ENCODE measurements at places on chromosomes 2 and 18.

- DNase-seq, result no peak
These were observed 29.5 kb upstream of the ZNF396 start for GRCh38 chr18:35406666-35407065.

DNA sequence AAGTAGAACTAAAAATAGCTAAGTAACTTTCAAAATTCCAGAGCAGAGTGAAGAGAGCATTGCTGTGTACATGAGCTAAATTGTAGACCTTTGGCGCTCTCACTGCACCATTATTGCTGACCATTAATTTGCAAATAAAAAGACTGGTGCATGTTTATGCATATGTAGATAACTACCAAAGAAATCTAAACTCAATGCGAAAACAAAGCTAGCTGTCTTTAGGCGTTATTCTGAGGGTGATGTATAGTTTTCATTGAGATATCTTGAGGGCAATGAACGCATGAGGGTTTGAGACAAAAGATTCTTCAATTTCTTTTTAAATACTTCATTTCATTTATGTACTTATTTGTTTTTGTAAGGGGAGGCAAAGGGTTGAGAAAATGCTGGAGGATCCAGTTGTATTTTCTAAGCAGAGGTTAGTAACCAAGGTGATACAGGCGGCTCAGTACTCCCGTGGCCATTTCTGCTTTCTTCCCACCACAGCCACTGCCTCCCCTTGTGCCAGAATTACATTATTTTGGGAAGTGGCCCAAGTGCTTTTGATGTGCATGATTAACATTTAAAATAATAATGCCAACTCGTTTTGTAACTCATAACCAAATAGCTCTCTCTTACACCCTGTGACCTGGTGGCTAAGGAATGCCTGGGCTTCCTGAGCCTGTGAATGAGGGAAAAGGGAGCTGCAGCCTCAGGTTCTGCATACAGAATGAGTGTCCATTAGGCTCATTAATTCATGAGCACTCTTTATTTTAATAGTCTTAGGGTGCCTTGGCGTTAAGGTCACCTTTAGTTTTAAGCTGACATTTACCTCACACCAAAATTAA is 797.8 kb upstream of the GYPC start:
- no peak for DNase-seq

- no peak for DNase-seq
These were observed 6.0 kb downstream of the SLC4A3 start for GRCh38 chr2:219633276-219634065.

- no peak for DNase-seq
These were observed 273.6 kb downstream of the ETAA1 start for GRCh38 chr2:67670747-67671183.

DNA sequence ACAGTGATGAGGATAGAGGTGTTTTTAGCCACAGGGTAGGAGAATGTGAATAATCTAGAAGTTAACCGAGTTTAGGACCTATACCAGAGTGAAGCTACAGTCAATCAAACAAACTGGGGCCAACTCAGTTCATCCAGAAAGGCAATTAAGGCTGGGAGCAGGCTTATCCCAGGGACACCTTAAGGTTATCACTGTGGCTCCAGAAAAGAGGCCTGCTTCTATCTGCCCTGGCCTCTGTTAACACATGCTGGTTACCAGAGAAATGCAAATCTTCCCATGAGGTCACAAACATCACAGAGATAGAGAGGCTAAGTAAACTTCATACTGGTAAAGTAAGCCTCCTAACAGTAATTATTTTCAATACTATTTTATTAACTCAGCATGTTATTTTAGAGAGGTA is 93.2 kb upstream of the GRB14 start:
- no peak for DNase-seq

DNA sequence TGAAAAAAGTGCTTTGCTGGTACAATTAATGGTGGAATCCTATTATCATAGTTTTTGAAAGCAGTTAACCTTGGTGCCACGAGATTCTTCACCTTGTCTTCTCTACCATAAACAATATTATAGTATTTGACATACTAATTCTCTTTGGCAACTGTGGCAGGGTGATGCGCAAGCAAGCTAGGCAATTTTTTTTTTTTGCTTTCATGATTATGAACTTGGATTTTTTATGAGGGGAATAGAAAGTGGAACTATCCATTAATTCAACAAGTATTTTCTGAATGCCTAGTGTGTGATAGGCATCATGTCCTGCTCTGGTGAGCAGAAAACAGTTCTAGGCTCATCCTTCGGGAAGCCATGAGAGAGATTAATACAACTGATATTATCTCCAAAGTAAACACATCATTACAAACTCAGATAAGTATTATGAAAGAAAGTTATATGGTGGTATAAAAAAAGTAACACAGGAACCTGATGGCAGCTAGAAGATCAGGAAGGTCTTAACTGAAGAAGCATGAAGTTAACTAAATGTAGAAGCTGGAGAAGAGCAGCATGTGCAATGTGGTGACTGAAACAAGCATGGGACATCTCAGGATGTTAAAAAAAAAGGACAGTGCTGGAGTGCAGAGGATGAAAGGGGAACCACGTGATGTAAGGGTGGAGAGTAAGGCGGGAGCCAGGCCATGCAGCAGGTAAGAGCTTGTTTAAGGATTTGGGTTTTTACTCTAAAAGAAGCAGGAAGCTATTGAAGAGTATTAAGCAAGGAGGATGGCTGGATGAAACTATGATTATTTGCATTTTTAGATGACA is 113.7 kb downstream of the ZEB2 start:
- DNase-seq, result no peak

GRCh38 chr2:68263632-68264031 is 11.3 kb upstream of the PPP3R1 start:
- DNase-seq, result no peak

- no peak for DNase-seq
These were observed 354.1 kb downstream of the TXNL1 start for GRCh38 chr18:56284319-56284718.

DNA sequence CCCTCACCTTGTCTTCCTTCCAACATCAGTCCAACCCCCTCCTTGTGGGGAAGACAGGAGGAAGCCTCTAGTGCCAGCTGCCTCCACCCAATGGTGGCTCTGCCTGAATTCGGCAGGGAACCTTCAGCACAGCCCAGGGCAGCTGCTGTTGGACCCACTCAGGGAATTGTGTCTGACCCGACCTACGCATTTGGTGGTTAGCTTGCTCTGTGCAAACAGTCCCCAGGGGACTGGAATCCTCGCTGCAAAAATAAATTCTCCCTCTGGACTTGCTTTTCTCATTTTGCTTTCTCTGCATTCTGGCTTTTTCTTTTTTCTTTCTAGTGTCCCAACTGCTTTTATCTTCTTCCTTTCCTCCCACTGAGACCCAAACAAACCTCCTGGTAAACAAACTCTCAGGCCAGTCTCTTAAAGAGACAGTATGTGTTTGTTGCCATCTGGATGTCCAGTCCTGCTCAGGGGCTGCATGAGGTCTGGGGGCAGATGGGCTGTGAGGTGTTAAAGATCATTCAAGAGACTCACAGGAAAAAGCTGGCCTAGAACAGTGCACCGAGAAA is 137.7 kb upstream of the HAAO start:
- peak; percentile 47 for DNase-seq

DNA sequence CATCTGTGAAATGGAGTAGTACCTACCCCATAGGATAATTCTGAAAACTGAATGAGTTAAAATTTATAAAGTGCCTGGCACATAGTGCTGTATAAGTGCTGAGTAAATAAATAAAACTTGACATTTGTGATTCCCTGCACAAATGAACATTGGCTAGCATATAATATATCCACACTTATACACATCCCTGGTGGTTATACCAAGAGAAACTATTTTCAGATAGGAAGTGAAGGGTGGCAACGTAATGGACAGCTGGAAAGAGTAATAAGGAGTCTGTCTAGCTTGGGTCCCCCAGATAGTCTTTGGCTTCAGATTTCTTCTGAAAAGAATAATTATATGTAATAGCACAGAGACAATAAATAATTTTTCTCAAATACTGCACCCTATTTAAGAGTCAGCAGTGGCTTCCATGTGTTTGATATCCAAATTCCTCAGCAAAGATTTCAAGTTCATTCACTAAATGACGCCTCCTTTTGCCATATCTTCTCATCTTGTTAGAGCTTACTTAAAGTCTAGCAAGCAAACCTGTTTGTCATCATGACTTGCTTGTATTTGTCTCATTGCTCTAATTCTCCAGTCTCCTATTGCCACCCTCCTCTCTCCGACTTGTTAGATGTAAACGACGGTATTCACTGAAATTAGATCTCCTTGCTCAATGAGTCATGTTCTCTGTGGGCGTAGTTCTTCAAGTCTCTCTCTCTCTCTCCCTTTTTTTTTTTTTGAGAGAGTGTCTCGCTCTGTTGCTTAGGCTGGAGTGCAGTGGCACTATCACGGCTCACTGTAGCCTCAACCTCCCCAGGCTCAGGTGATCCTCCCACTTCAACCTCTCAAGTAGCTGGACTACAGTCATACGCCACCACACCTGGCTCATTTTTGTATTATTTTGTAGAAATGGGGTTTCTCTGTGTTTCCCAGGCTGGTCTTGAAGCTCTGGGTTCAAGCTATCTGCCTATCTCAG is 8.7 kb upstream of the ADGRF3 start:
- no peak for DNase-seq

GRCh38 chr2:45102141-45102540 is 92.9 kb upstream of the SIX2 start:
- no peak for DNase-seq

DNA sequence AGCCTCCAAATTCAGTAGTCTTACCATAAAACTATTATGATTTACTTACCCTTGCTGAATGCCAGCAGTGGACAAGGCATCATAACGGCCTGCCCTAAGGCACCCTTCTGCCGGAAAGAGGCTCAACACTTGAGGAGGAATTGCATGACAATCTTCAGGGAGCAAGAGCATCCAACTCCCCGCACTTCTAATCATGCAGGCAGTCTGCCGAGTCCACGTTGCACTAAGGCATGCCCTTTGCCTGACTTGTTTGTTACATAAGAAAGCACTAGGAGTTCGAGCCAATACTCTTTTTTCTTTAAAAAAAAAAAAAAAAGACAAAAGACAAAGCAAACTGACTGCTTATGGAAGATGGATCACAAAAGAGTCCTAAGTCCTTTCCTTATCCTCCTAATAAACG is 17.9 kb upstream of the SPTBN1 start:
- peak; percentile 63 for DNase-seq

DNA sequence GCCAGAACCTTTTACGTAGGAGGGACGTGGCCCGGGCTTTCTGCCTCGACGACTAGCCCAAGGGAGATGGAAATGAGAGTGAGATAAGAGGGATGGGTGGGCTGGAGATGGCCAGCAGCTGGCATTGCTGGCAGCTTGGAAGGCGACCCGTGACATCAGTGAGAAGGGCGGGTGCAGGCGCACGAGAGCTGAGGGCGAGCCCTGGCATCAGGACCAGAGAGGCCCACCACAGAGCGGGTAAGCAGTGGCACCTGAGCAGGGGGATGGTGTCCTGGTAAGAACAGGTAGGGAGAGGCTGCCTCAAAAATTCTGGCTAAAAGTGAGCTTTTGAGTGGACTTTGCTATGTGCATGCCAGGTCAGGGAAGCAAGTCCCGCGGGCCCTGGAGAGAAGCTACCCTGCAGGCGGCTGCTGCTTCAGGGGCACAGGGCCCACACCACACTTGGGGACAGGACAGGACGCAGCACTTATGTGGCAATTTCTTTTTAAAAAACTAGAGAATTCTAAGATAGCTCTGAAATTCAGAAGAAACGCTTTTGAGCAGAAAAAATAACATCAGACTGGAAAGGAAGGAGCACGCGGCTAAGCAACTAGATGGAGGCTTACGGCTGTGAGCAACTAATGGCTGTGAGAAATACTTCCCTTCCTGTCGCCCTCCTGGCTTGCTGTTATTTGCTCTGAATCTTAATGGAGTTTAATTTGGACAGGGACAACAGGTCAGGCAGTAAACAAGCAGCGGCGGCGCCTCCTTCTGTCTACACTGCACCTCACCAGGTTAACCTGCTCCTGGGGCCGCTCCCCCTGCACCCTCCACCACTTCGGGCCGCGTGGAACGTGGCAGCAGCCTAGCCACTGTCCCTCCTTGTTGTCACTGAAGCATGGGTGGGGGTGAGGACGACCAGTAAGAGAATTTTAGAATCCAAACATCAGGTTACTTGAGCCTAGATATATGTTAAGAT is 20.5 kb downstream of the THAP4 start:
- DNase-seq, result no peak

DNA sequence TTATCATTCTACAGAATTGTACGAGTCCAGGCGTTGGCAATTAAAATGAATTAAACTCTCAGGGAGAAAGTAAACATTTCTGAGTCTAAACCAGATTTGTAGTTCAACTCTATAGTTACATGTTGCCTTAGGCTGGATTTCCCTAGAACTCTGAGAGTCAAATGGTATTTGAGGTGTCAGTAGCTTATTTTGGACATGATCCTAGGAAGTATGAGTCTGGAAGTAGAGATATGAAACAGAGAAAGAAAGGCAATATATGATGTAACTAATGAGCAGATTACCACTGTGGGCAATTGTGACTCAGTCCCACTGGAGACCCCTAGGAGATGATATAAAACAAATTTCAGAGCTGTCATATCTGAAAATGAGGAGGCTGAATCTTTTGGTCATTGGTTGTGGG is 199.1 kb upstream of the UBE2E3 start:
- no peak for DNase-seq

GRCh38 chr2:24820598-24821432 is 27.6 kb downstream of the CENPO start:
- DNase-seq, result no peak

DNA sequence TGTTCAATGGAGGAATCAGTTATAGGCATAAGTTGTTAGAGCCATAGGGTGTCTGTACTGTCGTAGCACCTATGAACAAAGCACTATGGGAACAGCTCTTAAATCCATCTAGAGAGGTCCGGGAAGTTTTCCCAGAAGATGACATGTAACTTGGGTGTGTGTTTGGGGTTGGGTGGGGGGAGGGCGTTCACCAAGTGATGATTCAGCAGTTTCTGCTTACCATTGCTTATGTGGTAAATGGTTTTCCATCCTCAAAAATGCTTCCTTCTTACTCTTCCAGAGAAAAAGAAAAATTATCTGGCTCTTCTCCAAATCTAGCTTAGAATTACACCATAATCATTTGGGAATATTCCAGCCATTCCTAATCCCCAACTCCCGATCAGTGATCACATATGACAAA is 361.1 kb upstream of the ZNF521 start:
- no peak for DNase-seq

DNA sequence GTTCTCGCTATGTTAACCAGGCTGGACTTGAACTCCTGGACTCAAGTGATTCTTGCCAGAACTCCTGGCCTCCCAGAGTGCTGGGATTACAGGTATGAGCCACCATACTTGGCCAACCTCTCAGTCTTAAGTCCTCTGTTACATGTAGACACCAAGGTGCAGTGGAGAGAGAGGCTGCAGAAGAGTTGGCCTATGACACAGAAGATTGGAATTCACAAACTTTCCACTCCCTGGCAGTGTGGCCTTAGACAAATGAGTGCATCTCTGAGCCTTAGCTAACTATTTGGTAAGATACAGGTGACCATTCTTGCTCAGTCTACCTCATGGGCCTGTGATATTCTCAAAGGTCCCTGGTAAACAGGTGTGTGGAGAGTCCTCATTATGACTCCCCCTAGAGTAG is 159.7 kb downstream of the MYCN start:
- no peak for DNase-seq

GRCh38 chr18:47865183-47865582 is 65.3 kb downstream of the SMAD2 start:
- no peak for DNase-seq
